ENCODE measurements at places on chromosomes 3 and 15. TPM values are rescaled to one million over a fixed set of nuclear protein-coding genes. Genes with fewer than 3 reads are reported as not detected.

NPAP1 gene
- total RNA-seq = not detected

DNA sequence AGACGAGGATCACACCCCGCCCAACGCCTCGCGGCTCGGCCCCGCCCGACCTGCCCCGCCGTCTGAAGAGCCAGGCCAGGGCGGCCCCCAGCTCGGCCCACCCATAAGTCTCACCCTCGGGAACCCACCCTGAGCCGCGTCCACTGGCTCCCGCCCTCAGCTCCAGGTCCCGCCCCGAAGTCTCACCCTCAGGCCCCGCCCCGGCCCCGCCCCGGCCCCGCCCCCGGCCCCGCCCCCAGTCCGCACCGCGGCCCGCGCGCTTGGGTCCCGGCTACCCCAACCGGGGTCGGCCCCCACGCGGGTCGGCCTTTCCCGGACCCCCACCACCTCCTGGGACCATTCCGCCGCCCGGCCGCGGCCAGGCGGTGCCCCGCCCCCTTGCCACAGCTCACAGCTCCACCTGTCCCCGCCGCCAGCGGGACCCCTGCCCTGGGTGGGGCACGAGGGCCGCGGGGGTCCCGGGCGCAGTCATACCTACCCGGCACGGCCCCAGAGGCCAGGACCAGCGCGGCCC is 489 bp downstream of the CSPG5 start:
- peak; percentile 43 for DNase-seq

DNA sequence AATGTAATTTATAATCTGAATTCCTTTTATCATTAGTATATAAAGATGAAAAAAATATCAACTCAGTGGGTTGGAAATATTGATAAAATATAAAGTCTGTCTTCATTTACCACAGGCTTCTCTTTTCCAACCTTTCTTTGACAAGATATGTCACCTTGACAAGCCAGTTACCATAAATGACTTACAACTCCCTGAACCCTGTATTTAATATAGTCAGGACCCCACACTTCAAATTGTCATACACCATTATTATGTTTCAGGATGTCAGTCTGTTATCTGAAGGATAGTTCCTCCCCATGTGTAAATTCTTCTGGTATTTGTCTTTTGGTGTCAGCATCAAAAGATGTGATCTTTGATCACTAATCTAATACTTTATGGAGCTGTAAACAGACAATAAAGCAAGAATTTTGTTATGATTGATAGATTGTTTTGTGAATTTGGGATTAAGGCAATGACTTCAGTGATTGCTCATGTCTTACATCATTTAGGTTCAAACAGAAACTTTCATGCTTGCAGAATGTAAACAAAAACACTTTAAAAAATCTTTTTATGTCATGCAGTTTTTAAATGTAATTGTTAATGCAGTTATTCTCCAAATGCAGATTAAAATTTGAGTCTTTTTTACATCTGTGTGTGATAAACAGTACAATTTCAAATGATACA is 503.5 kb upstream of the BCHE start:
- no peak for DNase-seq

REC114 gene
- total RNA-seq = not detected

PLA2G4D gene
- not detected for total RNA-seq

DNA sequence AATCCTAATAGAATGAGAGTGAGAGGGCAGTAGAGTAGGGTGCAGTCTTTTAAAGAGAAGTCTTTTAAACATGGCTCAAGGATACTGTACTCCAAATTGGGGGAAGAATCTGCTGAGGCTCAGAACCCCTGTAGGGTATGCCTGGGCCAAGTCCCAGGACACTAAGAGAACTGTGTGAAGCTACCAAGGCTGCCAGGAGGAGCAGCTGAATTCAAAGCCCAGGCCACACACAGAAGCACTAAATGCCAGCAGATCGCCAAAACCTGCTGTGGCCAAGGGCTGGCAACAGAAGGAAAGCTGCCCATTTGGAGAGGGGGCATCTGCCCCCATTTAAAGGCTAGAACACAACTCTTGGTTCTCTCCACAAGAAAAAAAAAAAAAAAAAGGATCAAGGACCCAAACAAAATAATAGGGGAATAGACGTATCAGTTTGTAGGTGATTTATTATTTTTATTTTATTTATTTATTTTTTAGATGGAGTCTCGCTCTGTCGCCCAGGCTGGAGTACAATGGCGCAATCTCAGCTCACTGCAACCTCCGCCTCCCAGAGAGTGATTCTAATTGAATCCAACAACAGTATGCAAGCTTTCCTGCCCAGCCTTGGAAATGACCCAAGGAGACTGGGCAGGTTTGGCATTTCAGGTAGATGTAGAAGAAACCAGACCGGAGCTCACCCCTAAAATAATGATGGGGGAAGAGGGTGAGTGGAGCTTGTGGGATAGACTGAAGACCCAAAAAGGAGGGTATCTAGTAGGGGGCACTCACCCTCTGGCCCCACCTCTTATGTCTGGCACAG is 279.0 kb upstream of the WNT5A start:
- DNase-seq = peak; percentile 16

DNA sequence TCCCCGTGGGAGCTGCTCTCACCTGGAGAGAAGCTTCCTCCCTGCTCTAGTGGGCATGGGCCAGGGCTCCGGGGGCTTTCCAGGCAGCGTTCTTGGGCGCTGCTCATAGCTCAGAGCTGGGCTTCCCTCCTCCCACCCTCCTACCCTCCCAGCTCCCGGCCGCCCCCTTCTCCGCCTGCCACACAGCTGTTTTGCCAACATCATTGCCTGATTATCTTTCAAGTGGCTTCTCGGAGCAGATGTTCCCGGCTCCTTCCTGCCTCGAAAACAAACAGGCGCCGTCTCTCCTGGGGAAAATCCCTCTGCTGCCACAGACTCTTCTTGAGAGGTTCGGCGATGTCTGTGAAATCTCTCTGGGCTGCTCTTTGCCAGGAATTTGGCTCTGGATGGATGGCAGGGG is 195.6 kb downstream of the RPLP1 start:
- DNase-seq = peak; percentile 92

GRCh38 chr15:78237146-78237545 is 2.8 kb upstream of the ACSBG1 start:
- no peak for DNase-seq

KLHL40 gene
- total RNA-seq = 159 TPM

GRCh38 chr3:138297059-138297607 is 32.5 kb downstream of the NME9 start:
- no peak for DNase-seq

DNA sequence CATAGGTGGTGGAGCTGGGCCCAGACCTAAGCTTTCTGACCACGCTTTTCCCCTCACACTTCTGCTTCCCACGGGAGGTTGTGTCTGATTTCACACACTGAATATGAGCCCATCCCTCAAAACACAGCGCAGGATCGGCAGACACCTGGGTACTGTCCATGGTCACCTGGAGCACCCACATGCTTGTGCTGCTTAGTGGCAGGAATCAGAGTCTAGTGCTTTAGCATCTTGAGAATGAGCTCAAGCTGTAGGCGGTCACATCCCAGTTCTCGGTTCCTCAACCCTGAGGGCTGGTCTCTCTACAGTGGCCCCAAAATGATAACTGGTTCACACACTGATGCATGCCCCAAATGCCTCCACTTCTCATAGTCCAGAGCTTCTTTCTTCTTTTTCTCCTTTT is 111.0 kb downstream of the SEMA5B start:
- no peak for DNase-seq

DNA sequence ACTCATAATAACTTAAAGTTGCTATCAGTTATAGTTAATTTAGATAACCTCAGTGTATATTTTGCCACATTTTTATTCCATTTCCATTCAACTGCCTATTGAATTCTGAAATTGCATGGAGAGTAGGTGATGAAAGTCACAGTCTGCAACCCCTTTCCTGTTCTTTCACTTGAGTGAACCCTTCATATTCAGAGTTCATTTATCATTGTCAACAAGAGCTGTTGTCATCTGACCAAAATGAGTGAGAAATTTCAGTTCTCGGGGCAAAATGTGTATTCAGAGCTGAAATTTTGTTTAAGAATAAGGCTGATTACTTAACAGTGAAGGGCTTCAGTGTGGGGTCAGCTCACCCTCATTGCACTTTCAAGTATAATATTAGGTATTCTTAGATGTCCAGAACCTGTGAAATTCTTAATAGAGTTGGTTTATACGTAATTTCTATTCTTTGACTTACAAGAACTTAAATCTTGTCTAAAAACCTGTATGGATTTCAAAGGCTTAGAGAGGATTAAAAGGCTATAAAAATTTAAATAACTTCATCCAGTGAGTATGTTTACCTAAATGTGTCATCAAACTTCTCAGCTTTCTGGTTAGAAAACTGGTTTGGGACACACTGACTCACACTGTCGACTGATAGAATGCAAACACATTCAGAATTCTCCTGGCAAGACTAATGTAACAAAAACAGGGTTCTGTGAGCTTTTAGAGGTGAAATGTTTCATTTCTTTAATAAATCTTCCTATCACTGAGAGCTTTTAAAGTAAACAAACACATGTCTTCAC is 92.2 kb downstream of the CMSS1 start:
- DNase-seq = peak; percentile 35

DNA sequence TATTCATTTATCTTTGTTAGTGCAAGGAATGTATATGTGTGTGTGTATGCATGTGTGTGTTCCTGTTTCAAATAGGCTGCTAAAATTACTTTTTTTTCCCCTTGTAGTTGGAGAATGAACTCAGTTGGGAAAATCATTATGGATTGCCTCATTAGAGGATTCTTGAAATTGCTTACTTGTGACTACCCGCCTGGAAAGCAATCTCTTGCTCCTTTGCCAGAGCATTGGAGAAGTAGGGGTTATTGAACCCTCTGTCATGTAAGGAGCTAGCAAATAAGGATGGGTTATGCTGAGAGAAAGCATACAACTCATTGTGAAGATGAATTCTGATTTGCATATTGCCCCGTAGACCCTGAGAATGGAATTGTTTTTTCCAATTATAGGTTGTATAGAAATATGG is 474.5 kb downstream of the CADM2 start:
- no peak for DNase-seq

MYEF2 gene
- 10.6 TPM for total RNA-seq

DNA sequence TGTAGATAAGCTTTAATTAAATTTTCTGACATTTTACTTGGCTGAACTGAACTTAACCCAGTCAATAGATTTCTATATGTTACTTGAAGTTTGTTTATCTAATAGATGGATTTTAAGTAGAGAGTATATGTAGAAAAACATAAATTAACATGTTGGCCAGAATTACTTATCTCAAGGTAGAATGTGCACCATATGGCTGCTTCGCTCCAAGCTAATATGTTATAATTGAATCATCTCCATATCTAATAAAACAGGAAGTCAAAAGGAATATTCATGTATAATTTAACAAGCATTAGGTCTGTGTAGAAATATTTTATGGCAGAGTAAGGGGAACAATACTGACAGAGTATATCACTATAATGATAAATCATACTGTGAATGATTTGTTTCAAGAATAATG is 650.7 kb upstream of the ALCAM start:
- DNase-seq = no peak

- peak; percentile 35 for DNase-seq
These were observed 6.8 kb upstream of the MOBP start for GRCh38 chr3:39460677-39461076.

RLBP1 gene
- total RNA-seq = not detected

DNA sequence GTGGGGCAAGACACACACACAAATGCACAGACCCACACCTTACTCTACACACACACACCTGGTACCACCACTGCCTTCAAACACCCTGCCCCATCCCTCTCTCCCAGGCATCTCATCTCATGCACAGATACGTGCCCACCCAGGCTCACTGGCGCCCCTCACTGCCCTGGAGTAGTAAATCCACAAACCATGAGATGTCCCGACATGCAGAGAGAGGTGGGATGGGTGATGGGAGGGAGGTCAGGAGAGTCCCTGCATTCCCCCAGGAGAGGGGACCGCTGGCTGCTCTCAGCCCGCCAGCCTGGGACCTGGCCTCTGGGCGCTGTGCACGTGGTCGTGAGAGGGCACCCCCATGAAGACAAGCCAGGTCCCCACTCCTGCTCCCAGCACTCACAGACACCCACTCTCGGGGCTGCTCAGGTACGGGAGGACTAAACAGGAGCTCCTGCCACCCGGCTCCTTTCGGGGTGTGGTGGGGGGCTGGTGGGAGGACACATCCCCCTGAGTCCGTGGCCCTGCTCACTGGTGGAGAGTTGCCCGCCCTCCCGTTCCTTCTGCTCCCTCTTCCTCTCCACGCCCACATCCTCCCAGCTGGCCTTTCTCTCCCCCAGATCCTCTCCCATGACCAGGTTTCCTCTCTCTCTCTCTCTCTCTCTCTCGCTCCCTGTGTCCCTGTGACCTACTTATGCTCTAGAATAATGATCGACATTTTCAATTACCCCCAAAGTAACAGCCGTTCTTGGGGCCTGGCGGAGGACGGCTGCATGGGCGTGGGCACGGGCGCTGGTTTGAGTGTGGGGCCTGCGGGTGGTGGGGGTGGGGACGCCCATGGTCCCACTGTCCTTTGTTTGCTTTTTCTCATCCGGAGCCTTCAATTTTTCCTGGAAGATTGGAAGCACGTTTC is 18.9 kb upstream of the CSPG4 start:
- peak; percentile 79 for DNase-seq

GRCh38 chr3:50442945-50443579 is 60.4 kb downstream of the CACNA2D2 start:
- peak; percentile 96 for DNase-seq

- peak; percentile 28 for DNase-seq
These were observed 237.8 kb upstream of the GADL1 start for GRCh38 chr3:31132132-31132769.

DNA sequence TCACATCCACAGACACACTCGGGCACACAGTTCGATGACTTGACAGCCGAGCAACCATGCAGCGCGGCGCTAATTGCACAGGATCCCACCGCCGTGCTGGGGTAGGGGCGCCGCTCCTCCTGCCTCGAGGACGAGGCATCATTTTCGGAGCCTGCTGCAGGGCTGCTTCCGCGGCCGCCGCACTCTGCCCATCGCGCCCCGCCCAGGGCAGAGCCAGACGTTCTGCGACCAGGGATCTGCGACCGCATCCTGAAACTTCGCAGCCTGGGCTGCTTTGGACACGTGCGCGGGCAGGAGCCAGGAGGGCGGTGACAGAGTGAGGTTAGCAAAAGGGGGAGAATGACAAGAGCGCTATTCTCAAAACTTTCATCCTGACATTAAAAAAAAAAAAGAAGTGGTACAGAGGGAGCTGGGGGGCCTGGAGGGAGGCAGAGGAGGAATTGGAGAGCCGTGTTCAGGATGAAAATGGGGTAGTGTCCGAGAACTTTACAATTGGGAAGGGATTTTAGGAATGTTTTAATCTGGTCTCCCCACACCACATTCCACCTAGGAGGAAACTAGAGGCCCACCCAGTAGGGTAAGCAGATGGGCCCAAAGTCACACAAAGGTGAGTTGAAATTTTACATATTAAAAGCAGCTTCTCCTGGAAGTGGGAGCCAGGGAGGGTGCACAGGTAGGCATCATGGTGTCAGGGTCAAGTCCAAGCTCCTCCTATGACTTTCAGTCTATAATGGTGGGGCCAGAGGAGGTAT is 15.9 kb downstream of the IGDCC3 start:
- no peak for DNase-seq

DNA sequence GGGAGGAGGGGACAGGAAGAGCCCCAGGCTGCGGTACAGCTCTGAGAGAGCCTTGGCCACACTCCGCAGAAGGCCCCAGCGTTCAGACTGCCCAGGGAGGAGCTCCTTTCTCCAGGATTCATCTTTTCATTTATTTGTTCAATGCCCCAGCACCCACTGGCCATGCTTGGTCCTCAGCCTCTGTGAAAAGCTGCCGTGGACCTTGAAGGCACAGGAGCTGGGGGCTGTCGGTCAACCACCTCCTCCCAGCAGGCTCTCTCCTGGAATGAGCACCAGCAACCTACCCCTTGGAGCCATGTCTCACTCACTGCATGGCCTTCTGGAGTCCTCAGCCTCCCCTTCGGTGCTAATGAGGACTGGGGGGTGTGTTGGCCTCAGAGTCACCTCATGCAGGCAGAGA is 21.6 kb upstream of the PRR23E start:
- DNase-seq = no peak

GRCh38 chr15:44215594-44215993 is 20.5 kb upstream of the FRMD5 start:
- DNase-seq = no peak
